ENCODE measurements at places on chromosomes 16 and 17.

- no peak for DNase-seq
Measured at GRCh38 chr16:81556715-81557284, 112.2 kb downstream of the CMIP start.

DNA sequence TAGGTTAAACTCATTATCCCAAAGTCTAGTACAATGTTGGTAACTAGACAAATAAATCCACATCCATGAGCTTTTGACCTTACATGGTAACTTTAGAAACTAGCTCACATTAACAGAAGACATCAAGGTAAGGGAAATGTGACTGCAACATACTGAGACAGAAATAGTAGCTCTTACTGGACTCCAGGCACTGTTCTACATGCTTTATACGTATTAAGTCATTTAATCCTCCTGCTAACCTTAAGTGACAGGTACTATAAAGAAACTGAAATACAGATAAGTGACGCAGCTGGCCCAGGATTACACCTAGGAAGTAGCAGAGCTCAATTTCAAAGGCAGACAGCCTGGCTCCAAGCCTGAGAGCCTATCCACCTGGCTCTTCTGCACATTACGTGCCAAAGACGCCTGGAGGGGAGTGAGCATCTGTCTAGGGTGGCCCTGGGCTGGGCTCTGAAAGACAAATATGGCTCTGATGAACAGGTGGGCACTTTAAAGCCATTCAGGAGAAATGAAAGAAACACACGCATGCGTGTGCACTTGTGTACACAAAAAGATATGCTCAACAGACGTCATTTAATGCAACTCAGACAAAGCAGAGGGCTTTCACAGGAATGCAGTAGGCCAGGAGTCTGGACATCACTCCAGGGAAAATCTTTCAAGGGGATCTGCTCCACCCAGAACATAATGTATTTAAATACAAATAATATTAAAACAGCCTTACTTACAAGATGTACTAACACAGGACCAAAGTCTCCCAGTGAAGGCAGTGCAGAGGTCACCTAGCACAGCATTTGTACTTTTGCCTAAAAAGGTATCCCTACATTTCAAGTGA lies 4.4 kb downstream of the ZC3H7A start:
- DNase-seq: no peak

- DNase-seq: no peak
Measured at GRCh38 chr17:33218698-33219601, 74.1 kb downstream of the ASIC2 start.

- DNase-seq: no peak
Measured at GRCh38 chr16:27712251-27712711, 162.3 kb downstream of the KATNIP start.

- no peak for DNase-seq
Measured at GRCh38 chr17:44769647-44770084, 10.9 kb downstream of the ADAM11 start.

DNA sequence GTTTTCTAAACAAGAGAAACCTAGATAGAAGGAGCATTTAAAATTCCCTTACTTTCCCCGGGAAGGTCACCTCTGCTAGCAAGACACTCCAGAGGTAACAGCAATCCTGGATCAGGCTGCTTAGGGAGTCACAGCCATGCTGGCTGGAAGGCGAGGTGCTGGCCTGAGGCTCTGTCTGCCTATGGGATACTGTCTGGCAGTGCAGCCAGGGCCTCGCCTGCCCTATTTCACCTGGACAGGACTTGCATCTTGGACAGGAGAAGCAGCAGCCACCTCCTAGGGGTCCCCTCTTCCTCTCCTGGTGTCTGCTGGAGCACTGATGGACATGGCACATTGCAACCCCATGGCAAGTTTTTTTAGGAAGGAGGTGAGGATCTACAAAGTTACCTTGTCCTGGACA lies 15.1 kb downstream of the FA2H start:
- DNase-seq: no peak

DNA sequence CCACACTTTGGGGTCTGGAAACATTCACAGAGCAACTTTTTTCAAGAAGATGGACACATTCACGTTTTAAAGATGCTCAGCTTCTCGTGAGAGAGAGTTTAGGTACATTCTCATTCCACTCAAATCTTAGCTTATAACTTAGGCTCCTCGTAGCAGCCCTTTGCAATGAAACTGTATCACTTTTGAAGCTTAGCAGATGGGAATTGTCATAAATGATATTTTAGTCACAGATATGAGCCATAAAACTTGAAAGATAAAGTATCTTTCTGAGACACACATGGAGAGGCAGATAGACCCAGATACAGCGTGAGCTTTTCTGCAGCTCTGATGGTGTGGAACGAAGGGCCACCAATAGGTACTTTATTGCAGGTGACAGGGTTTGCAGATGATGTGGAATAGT lies 41.1 kb downstream of the RBFOX1 start:
- no peak for DNase-seq

DNA sequence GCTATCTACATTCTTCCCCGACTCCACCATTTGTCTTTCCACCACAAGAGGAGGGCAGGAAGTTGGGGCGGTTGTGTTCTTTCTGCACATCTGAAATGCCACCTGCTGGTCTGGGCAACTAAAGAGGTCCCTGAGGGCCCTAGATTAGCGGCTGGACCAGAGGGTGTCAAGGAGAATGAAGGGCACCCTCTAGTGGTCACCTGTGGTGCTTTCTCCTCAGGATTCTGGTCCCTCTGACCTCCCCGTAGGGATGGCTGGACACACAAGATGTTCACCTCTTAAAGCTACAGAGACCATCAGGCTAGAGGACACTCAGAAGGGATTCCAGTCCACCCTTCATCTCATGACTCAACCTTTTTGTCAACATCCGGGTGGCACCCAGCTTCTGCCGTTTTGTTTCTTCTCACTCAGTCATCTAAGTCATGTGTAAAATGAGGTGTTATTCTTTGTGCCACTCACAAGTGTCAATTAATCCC lies 2.9 kb upstream of the SCIMP start:
- DNase-seq: peak; percentile 69

- DNase-seq: no peak
Measured at GRCh38 chr16:1271380-1271723, 15.5 kb downstream of the TPSD1 start.

DNA sequence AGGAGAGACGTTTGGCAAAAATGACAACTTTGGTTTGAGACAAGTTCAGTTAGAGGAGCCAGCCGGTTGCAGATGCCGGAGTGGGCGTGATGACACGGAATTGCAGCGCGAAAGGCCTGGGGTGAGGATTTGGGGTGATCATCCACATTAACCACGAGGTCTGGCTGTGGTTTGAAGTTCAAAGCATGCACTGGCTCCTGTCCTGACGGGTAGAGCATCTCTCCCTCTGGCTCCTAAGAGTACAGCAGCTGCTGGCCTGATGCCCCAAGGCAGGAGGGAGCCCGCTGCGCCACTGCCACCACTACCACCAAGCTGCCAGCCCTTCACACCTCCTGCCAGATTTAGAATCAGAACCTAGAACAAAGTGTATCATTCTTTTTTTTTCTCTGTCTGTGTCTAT lies 3.7 kb downstream of the RHBDL3 start:
- no peak for DNase-seq

Data from Jurkat, Clone E6-1 (cell line).